CD4-positive, CD25-positive, alpha-beta regulatory T cell (primary cell): ENCODE measurements at places on chromosomes 2 and 18. TPM values are rescaled to one million over a fixed set of nuclear protein-coding genes. Genes with fewer than 3 reads are reported as not detected.
A peak's percentile ranks its signal among the peaks of the same experiment; 100 is the strongest.

GRCh38 chr2:201298462-201299052, 38.2 kb downstream of the CASP8 start:
- H3K36me3 ChIP-seq: no peaks in the 10 kb centered on the region
- no peak overlapping the region for H3K27ac ChIP-seq
- DNase-seq: no peak
- H3K4me3 ChIP-seq: no peak overlapping the region

DNA sequence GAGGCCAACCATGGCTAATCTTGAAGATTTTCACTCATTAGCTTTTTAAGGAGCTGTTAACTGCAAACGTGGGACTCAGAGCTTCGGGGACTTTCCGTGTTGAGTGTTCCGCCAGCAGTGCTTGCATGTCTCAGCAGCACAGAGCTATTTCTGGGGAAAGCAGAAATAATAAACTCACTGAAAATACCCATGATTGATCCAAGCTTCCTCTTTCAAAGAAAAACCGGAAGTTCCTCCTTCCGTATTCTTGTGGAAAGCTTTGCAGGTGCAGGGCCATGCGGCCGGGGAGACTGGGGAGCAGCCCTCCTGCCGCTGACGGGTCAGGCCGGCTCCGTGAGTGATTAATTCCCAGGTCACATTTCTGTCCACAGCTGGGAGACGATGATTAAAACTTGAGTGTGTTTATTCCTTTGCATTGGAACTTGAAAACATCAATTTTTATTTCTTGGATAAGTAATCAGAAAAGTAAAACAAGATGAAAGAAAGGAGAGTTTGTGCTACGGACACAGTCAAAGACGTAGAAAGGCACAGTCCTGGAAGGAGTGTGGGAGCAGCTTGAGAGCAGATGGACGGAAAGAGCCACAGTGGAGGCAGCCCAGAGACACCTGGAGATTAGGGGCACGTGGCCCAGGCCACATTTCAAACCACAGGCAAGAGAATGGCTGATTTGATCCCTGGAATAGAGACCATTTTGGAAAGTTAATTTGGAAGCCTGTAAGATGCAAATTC, 54.2 kb upstream of the CTDP1 start:
- no peak overlapping the region for H3K27ac ChIP-seq
- DNase-seq: no peak
- H3K4me1 ChIP-seq: no peaks in the 10 kb centered on the region
- H3K4me3 ChIP-seq: no peak overlapping the region

DNA sequence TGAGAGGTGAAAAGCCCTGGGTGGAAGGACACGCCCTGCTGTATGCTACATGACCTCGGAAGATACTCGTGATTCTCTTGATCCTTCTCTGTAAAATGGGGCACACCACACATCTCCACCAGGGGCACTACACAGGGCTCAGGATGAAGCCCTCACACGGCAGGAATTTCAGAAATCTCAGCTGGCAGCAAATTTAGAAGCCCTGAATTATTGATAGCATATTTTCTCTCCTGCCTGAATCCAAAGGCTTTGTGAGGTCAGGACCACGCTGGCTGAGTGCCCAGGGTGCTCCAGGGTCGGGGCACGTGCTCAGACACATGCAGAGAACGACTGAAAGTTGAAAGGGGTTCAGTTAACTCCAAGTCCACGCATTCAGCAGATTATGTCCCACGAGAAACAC, 42.1 kb upstream of the GALR1 start:
- H3K36me3 ChIP-seq: no peaks in the 10 kb centered on the region
- H3K27me3 ChIP-seq: no peaks in the 10 kb centered on the region
- DNase-seq: peak; percentile 34
- H3K4me3 ChIP-seq: no peak overlapping the region

DNA sequence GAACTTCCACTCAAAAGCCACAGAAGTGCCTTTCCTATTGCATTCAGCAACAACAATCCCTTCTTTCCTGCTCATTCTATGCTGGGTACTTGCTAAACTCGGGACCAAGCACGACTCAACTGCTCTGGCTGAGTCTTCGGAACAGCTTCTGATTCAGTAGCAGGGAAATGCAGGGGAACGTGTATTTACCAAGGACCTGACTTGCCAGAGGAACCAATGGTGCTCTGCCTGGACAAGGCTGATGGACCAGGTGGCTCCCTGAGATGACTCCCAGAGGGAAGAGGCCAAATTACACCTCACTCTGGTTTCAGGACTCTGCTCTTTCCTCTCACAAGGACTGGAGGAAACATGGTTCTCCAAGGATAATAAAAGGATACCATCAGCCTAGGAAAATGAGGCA, 12.2 kb downstream of the CXCR2 start:
- peaks cover 12% of the 10 kb centered on the region for H3K27me3 ChIP-seq
- no peak for DNase-seq
- no peak overlapping the region for H3K27ac ChIP-seq
- H3K36me3 ChIP-seq: no peaks in the 10 kb centered on the region
- no peak overlapping the region for H3K4me3 ChIP-seq

DNA sequence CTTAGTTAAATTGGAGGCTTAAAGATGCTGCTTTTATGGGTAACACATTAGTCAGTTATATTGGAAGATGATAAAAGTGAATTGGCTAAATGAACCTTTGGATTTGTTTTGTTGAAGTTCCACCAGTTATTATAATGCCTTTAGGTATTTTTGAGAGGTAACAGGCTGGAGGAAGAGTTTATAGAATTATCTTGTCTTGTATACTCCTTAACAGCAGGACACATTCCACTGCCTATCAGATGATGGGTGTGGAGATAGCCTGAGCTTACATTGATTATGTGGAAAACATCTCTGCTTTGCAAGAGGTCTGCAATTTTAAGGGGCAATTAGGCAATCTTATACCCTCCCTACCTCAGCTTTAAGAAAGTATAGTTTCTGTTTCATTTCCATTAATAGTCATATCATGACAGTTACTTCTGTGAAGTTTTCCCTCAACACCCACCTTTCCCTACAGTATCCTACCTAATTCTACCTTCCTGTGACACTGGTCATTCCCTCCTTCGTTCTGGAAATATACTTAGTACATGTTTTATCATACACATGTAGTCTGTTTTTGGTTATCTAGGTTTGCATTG, 403.7 kb upstream of the SPRED2 start:
- H3K36me3 ChIP-seq: no peaks in the 10 kb centered on the region
- no peak overlapping the region for H3K27ac ChIP-seq
- no peak overlapping the region for H3K4me3 ChIP-seq
- H3K4me1 ChIP-seq: no peaks in the 10 kb centered on the region
- no peaks in the 10 kb centered on the region for H3K27me3 ChIP-seq

Gene CD28
- total RNA-seq: 235 TPM

Gene CNDP1
- total RNA-seq: 0.15 TPM

DNA sequence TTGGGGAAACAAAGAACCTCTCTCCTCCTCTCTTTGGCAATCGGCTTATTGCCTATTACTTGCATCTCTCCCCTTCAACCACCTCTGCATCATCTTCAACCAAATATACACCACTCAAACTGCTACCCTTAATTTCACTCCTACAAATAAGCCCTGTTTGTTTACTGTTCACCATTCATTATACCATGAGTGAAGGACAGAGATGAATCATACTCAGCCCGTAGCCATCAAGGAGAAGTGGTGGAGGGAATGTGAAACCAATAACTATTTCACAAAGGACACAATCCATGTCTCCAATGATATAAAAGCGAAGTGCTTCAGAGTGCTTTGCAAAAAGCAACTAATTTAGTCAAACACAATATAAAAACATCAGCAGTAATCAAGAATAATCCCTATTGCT, 76.8 kb downstream of the CACNB4 start:
- no peak overlapping the region for H3K27ac ChIP-seq
- H3K4me3 ChIP-seq: no peak overlapping the region
- H3K36me3 ChIP-seq: no peaks in the 10 kb centered on the region

- no peaks in the 10 kb centered on the region for H3K36me3 ChIP-seq
- H3K27me3 ChIP-seq: no peaks in the 10 kb centered on the region
- no peaks in the 10 kb centered on the region for H3K4me1 ChIP-seq
- no peak overlapping the region for H3K4me3 ChIP-seq
These were observed 491.7 kb upstream of the MEIS1 start for GRCh38 chr2:65943099-65943786.

DNA sequence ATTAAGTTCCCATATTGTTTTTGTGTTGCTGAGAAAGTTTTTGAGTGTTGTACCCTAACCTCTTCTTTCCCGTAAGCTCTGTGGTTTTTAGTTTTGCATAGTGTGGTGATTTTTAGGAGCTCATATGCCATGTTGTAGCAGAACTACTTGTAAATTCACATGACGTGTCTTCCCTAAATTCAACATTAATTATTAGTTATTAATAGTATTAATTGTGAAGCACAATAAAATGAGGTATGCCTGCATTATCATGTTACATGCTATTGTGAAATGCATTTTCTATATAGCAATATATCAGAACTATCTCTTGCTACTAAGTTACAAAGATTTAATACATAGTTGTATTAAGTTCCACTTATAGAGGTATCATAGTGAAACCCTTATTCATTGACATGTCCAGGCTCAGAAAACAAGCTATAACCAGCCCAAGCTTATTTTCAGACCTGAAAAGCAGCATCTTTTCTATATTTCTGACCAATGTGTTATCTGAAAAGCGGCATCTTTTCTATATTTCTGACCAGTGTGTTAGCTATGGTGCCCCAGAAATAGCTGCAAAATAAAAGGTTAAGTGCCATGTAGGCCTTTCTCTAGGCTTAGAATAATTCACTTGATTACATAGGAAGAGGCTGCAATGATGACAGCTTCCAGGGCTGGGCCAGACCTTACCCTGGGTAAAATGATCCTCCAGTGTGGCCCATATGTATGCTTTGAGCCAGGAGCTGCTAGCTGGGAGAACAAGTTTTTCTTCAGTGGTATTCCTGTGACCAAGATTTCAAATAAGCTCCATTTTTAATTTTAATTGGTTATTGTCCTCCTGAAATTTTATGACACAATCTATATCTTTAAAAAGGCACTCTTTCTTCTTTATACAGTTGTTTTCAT, 21.6 kb downstream of the EPAS1 start:
- H3K27me3 ChIP-seq: peaks cover 2% of the 10 kb centered on the region
- H3K27ac ChIP-seq: no peak overlapping the region
- DNase-seq: no peak

- H3K4me3 ChIP-seq: no peak overlapping the region
- DNase-seq: no peak
- peaks cover 2% of the 10 kb centered on the region for H3K27me3 ChIP-seq
- no peaks in the 10 kb centered on the region for H3K36me3 ChIP-seq
- no peaks in the 10 kb centered on the region for H3K4me1 ChIP-seq
- no peak overlapping the region for H3K27ac ChIP-seq
These were observed 272.9 kb downstream of the CDH20 start for GRCh38 chr18:61606068-61606660.

DNA sequence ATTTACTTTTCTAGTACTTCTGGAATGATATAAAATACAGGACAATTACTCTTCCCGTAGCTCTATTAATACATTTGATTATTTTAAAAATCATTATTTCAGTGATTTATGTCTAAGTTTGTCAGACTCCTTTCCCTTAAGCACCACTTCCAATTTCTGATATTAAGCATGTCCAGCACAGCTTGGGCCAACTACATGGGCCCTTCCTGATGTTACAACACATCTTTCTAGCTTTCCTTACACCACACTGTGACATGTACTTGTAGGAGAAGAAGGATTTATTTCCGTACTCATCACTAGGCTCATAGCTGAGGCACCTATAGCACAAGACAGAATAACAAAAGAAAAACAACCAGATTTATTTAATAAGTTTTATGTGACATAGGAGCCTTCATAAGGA, 134.8 kb upstream of the HNRNPA3 start:
- H3K4me1 ChIP-seq: no peaks in the 10 kb centered on the region
- no peak for DNase-seq

DNA sequence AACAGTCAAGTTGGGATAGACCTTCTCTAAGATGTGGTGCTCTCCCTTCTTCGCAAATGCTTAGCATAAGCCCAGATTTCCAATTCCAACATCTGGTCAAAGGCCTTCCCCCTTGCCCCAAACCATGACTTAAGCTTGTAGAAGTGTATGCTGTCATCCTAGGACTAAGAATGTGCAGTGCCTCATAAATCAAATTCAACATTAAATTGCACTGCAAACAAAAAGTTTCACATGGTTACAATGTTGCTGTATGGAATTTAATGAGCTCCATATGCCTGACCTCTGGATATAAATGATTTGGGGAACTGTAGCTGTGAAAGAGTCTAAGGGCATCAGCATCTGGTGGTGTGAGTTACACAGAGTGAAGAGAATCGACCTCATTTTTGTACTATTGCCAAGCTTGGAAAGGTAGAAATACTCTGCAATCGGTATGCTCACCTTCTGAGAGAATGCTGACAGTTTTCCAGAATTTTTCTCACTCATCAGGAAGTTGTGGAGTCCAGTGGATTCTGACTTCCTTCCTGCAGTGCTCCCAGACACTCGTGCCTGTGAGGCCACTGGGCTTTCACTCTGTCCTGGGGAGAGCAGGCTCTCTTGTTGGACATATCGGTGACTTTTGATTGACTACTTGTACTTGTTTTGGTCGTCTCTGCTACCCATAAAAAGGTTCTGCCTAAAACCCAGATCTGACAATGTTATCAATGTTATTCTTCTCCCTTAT, 40.6 kb downstream of the FASTKD2 start:
- no peak overlapping the region for H3K4me3 ChIP-seq
- H3K4me1 ChIP-seq: no peaks in the 10 kb centered on the region
- H3K27ac ChIP-seq: no peak overlapping the region
- DNase-seq: no peak
- H3K27me3 ChIP-seq: no peaks in the 10 kb centered on the region

Gene REG1B
- not detected for total RNA-seq

GRCh38 chr2:28168376-28168775, 224.3 kb upstream of the FOSL2 start:
- no peaks in the 10 kb centered on the region for H3K4me1 ChIP-seq
- no peak overlapping the region for H3K27ac ChIP-seq
- H3K27me3 ChIP-seq: no peaks in the 10 kb centered on the region
- no peaks in the 10 kb centered on the region for H3K36me3 ChIP-seq

DNA sequence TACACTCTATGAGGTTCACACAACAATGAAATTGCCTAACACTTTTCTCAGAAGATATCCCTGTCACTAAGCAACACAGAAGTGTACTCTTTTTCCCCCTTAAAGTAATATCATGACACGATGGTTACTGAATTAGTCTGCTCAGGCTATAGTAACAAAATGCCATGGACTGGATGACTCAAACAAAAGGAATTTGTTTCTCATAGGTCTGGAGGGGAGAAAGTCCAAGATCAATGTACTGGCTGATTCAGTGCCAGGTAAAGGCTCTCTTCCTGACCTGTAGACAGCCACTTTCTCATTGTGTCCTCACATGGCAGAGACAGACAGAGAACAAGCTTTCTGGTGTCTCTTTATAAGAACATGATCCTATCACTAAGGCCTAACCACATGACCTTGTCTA, 211.9 kb downstream of the RBM43 start:
- no peak overlapping the region for H3K4me3 ChIP-seq
- H3K36me3 ChIP-seq: no peaks in the 10 kb centered on the region
- DNase-seq: no peak
- no peaks in the 10 kb centered on the region for H3K4me1 ChIP-seq

DNA sequence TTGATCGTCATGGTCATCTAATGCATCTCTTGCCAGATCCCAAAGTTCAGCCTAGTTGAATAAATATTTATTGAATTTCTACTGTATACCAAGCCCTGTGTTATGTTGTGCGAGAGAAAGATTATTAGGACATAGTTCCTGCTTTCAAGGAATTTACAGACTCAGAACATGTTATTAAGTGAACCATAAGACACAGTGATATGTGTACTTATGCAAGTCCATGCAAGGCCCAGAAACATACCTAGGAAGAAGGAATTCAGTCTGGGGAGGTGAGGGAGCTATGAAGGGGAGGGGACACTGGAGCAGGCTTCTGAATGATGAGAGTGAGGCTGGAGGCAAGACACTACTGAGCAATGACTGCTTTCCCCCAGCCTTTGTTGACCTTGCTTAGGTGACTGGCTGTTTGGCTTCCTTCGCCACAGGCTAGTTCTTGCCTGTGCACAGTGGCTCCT, 81.4 kb downstream of the ACAA2 start:
- DNase-seq: no peak
- no peaks in the 10 kb centered on the region for H3K27me3 ChIP-seq
- no peak overlapping the region for H3K27ac ChIP-seq
- no peaks in the 10 kb centered on the region for H3K36me3 ChIP-seq
- H3K4me1 ChIP-seq: no peaks in the 10 kb centered on the region
